Activated T-helper 2 cell treated with anti-CD3 and anti-CD28 coated beads, Interferon-gamma antibody, Interleukin-2, Interleukin-4, amounts not matched to agents 10 μg/mL and 5 μg/mL and 100 μg/mL, durations not matched to agents 14 hours and 24 hours and 36 hours (primary cell): ENCODE measurements at places on chromosomes 11 and 22. TPM values are rescaled to one million over a fixed set of nuclear protein-coding genes. Genes with fewer than 3 reads are reported as not detected.

NEFH gene
- total RNA-seq: 7.0 and 7.5 TPM in 2 replicates

OR5P2 gene
- not detected in 2 replicates for total RNA-seq

FAM89B gene
- total RNA-seq: 31.5 and 32.0 TPM in 2 replicates

FOLR1 gene
- total RNA-seq: not detected in 2 replicates

RTCB gene
- 97.5 and 102 TPM in 2 replicates for total RNA-seq

SUSD2 gene
- 0.32 and 0.64 TPM in 2 replicates for total RNA-seq

GAL gene
- 0.84 and 1.0 TPM in 2 replicates for total RNA-seq

PARVG gene
- 73.5 and 75.6 TPM in 2 replicates for total RNA-seq

IGF2 gene
- total RNA-seq: 0.05 and 0.16 TPM in 2 replicates

SAA1 gene
- total RNA-seq: not detected in 2 replicates

MMP26 gene
- total RNA-seq: not detected in 2 replicates

SEPTIN5 gene
- 0.71 and 1.5 TPM in 2 replicates for total RNA-seq

RAPSN gene
- 0.18 and 1.3 TPM in 2 replicates for total RNA-seq

TRPC6 gene
- not detected in 2 replicates for total RNA-seq

ISX gene
- not detected in 2 replicates for total RNA-seq

ENTHD1 gene
- total RNA-seq: 0.11 TPM in 2 replicates

MIOX gene
- 0.25 TPM in 1 of 2 replicates, not detected in the other for total RNA-seq

C1QTNF5 gene
- total RNA-seq: not detected in 2 replicates

DNA sequence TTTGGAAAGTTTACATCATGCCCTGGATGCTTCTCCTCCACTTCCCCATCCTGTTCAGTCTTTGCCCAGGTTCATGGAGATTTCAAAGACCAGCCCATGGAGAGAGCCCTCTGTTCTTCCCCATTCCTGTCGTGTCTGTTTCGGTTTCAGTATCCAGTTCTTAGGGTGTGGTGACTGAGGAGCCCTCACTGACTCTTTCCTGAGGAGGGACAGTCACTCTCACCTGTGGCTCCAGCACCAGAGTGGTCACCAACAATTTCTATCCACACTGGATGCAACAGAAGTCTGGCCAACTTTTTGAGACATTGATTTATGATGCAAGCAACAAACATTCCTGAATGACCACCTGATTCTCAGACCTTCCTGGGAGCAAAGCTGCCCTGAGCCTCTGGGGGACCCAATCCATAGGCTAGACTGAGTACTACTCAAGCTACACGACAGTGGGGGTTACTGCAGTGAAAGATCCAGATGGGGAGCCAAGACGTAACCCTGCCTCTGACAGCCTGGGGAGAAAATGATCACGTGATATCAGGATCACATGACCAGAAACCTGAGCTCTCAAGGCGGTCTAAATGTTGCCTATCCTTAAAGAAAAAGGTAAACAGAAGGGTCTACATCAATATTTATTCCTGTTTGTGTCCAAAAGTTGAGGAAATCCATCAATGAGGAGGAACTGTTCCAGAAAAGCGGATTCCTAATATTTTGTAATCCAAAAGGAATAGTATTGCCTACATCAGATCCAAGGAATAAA is 76.2 kb upstream of the VPREB1 start:
- DNase-seq: no peak

GRCh38 chr11:2382129-2382517 is 5.0 kb downstream of the CD81 start:
- no peak for DNase-seq

DNA sequence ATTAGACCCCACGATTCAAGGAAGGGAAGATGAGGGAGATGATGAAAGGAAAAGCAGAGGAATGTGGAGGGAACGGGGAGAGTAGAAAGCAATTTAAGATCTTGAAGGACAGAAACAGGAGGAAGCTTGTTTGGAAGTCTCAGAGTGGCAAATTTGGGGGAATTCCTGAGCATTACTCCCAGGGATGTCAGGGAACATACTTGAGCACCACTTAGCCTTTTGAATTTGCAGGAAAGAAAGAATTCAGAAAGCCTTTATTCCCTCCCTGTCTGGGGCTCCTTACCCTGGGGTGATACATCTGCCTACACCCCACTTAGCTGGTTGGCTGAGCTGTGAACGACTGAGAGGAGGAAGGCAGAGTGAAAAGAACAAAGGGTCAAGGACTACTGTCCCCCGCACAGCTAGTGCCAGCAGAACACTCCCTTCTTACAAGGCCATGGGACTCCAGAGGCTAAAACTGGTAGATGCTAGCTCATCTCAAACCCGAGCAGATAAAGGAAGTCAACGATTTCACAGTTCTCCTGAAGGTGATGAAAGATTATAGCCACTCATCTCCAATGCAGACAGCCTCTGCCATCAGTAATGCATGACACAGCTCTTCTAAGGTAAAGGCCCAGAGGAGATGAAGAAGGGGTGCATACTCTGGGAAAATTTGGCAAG is 84.0 kb upstream of the AKIP1 start:
- no peak for DNase-seq

GRCh38 chr11:125886997-125887372 is 483 bp upstream of the HYLS1 start:
- DNase-seq: no peak

DNA sequence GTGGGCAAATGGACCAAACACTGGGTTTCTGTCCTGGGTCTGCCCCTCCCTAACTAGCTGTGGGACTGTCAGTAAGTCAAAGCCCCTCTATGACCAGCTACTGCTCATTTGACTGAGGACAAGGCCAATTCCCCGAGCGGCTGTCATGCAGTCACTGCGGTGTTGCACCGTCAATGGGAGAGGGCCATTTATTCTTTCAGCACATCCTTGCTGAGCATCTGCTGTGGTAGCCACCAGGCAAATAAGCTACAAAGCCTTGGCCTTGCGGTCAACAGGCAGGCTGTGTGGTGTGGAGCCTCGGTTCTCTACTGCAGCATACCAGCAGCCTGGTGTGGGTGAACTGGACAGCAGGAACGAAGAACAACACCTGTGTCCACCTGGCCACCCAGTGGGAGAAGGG is 25.8 kb upstream of the SERPIND1 start:
- DNase-seq: no peak

GRCh38 chr11:63939397-63939891 is 642 bp downstream of the NAA40 start:
- no peak for DNase-seq

DNA sequence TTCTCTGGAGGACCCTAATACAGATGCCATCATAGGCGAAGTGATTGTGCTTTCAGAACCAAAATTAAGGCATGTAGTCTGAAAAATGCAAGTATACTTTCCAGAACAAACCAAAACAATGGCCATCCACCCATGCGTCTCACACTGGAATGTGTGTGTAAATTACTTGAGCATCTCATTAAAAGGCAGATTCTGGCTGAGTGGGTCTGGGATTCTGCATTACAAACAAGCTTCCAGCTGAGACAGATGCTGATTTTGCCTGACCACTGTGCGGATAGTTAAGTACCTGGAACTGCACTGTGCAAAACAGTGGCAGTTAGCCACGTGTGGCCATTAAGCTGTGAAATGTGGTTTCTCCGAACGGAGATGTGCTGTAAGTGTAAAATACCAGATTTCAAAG is 26.2 kb downstream of the RRP7A start:
- no peak for DNase-seq

GRCh38 chr11:92441443-92441726 is 216.8 kb downstream of the FAT3 start:
- no peak for DNase-seq

GRCh38 chr11:110907629-110908028 is 195.4 kb upstream of the ARHGAP20 start:
- DNase-seq: no peak

GRCh38 chr11:64659417-64660144 is 63.4 kb downstream of the NRXN2 start:
- no peak for DNase-seq

GRCh38 chr22:35301372-35301874 is 1.7 kb downstream of the TOM1 start:
- DNase-seq: no peak

DNA sequence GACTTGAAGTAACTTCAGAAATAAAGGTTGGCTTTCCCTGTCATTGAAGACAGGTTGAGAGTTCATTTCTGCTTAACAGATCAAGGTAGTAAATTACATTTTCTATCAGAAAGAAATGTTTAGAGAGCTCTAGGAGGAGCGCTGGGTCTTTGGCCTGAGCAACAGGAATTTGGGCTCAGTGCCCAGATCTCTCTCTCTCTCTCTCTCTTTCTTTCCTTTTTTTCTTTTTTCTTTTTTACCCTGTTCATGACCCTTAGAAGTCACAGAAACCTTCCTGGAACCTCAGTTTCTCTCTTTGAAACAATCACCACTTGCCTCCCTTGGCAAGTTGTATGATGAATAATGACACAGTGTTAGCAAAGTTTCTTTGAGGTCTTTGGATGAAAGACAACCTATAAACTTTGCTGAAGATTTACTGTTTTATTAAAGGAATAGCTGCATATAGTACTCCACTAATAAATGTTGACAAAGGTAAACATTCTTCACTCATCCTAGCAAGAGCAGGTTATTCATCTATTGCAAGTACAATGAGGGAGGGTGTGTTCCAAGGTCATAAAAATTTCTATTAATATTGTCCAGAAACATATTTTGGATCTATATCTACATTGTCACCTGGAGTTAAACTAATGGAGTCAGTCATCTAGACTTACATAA is 35.5 kb upstream of the RASSF10 start:
- no peak for DNase-seq

DNA sequence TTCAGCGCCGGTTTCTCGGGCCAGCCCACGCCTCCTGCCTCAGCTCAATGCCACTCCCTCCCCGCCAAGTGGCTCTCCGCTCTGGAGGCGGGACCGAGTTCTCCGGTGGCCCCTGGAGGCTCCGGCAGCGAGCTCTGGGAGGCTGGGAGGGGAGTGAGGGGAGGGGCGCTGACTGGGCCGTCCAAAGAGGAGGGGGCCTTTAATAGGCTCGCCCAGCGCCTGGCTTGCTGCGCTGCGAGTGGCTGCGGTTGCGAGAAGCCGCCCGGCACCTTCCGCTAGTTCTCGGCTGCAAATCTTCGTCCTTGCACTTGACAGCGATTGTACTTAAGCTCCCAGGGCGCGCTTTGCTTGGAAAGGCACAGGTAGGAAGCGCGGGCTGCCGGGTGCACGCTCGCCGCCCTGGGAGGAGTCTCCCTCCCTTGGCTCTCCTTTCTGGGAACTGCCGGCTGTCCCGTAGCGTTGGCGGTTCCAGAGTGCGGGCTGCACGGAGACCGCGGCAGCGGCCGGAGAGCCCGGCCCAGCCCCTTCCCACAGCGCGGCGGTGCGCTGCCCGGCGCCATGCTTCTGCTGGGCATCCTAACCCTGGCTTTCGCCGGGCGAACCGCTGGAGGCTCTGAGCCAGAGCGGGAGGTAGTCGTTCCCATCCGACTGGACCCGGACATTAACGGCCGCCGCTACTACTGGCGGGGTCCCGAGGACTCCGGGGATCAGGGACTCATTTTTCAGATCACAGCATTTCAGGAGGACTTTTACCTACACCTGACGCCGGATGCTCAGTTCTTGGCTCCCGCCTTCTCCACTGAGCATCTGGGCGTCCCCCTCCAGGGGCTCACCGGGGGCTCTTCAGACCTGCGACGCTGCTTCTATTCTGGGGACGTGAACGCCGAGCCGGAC is at the start of gene ADAMTS15:
ADAMTS15 (plus strand) TSS at position 230 of the 894 bp plus-strand sequence; CDS start at position 559, 329 bp downstream.
- peak; percentile 47 for DNase-seq

- DNase-seq: no peak
Measured at GRCh38 chr11:2731130-2732125, 31.6 kb upstream of the KCNQ1OT1 start.

GRCh38 chr22:22452211-22452610 is 56.3 kb downstream of the ZNF280B start:
- DNase-seq: no peak

DNA sequence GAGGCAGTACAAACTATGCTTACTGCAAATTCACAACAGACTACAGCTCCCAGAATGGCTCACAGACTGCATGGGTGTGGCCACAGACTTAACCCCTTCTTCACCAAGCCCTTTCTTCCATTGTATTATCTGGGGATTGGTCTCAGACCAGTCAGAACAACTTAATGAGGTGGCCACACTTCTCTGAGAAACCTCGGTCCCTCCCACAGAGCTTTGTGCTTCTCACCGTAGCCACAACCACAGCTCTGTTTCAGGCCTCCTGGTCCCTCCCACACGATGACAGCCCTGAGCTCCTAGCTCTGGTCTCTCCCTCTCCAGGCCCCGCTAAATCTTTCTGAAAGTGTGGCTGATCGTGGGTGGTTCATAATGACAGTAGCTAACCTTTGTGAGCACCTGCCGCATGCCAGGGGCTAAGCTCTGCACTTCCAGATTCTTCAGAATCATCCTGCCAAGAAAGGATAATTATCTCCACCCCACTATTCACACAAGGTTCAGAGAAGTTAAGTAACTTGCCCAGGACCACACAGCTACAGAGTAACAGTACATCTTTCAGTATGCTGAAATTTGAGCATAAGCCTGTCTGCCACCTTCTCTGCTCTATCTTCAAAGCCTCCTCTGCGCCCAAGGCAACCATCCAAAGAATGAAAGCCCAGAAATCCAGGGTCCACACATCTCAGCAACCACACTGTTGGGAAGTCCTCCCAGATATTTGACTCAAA is 5.4 kb downstream of the PDE2A start:
- DNase-seq: peak; percentile 59
